ENCODE measurements at places on chromosomes 11 and 22. TPM values are rescaled to one million over a fixed set of nuclear protein-coding genes. Genes with fewer than 3 reads are reported as not detected.

- peak; percentile 68 for DNase-seq
These were observed 852 bp downstream of the TRAF6 start for GRCh38 chr11:36509201-36509639.

GRCh38 chr22:45996241-45997076 lies 19.5 kb upstream of the WNT7B start:
- peak; percentile 94 for DNase-seq

DNA sequence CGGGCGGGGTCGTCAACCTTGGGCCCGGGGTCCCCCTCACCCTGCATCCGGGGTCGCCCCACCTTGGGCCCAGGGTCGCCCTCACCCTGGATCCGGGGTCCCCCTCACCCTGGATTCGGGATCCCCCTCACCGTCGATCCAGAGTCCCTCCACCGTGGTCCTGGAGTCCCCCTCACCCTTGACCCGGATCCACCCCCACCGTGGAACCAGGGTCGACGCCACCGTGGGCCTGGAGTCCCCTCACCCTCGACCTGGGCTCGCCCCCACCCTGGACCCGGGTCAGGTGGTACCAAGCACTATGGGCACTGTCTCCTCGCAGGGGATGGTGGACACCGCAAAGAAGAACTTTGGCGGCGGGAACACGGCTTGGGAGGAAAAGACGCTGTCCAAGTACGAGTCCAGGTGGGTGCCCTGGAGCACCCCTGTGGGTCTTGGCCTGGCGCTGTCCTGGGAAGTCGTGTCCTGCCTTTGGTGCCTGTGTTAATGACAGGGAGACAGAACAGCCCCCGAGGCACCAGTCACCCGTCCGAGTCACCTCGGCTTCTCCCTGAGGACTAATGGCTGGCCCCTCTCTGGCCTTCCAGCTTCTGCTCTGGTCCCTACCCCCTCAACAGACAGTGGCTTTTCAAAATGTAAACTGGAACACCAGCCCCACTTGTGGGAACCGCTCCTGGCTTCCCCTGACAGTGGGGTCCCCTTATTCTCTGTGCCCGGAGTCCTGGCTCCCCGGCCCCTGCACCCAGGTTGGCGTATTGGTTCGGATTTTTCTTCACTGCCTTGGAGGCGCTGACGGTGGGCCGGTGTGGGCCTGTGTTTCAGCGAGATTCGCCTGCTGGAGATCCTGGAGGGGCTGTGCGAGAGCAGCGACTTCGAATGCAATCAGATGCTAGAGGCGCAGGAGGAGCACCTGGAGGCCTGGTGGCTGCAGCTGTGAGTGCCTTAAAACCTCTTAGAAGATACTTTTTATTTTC lies 762 bp downstream of the CRELD2 start:
- DNase-seq = no peak

GRCh38 chr11:111347723-111348115 lies 31.4 kb downstream of the POU2AF1 start:
- peak; percentile 90 for DNase-seq

- DNase-seq = no peak
These were observed 25.0 kb upstream of the HTR3A start for GRCh38 chr11:113949891-113950290.

DNA sequence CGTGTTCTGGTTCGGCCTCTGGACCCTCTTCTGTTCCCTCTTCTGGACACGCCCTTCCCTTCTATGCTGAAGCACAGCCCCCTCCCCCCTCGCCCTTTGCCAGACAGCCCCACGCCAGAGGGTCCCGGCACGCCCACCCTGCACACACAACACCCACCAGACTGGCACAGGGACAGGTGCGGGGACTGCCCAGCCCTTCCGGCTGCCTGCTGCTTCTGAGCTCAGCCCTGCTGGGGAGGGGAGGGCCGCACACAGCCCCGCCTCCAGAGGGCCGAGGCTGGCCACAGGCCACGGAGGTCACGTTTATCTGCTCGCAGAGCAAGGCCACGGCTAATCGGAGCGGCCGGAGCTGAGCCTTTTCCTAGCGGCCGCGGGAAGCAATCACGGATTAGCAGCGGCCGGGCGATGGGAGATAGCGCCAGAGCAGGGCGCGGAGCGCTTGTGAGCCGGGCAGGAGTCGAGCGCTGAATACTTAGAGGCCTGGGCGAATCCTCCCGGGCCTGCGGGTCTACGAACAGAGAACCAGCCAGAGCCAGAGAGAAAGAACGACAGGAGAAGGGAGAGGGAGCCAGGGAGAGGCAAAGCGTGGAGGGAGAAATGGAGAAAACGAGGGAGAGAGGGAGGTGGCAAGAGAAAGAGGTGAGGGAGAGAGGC lies 21.5 kb downstream of the OTUB1 start:
- peak; percentile 84 for DNase-seq

DNA sequence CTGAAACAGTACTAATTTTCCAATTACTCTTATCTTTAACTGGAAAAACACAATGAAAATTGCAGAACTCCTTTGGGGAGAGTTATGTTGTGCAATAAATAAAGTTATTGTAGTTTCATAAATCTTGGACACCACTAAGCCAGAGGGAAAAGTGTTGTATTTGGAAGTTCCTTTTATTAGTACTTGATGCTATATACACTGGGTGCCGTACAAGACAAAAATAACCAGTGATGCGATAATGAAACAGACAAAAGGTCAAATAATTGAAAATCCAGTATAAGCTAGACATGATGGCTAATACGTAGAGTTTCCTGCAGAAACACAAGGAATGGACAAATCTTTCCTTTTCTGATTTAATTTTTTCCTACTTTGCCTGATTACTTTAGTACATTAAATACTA lies 541.1 kb downstream of the ETS1 start:
- no peak for DNase-seq

DNA sequence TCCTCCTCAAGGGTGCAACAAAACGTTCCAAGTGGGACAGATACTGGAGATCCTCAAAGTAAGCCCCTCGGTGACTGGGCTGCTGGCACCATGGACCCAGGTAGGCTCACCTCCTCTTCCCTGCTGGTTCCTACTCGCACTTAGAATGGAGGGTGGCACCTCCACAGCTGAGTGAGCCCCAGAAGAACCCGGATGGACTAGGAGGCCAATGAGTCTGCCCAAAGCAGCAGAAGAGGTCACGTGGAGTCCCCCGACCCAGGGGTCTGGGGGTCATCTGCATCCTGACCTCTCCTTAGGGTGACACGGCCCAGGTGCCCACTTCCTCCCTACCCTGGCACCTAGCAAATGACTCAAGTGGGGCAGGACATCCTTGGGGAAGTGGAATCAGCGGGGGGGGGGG lies 4.4 kb downstream of the APOL1 start:
- no peak for DNase-seq

- DNase-seq = no peak
These were observed 384.4 kb downstream of the MIAT start for GRCh38 chr22:27041745-27042310.

DNA sequence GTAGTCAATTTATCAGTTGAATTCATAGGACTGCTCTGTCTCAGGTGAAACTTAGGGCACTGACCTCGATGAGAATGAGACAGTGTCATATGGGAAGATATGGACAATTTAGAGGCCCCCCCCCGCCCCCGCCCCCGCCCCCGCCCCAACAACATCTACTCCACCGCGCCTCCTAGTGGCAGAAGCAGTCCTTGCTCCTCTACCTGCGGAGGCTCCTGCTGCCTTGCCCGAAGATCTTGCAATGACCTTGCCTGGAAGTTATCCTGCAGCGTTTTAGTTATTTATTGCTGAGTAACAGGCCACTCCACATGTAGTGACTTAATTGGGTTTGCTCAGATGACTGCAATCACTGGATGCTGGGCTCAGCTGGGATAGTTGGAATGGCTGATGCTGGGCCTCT lies 15.2 kb downstream of the SERPINH1 start:
- DNase-seq = peak; percentile 63

DNA sequence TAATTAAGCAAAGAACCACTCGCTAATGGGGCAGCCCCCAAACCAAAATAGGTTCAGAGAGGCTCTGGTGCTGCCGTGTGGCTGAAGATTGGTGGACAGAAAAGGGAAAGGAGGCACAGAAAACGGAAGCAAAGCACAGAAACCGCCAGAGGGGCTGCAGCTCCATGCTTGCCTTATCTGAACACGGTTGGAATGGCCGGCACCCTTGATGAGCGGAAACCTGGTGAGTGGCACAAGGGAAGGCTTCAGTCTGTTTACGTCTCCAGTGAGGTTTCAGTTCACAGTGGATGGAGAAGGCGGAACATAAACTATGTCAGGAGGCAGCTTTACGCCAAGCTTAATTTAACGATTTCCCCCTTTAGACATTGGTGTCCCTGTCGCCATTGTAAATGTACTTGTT lies 5.2 kb upstream of the PRR33 start:
- DNase-seq = no peak

Gene MS4A4E
- total RNA-seq = not detected

Gene FAM181B
- not detected for total RNA-seq

Gene HIKESHI
- 49.4 TPM for total RNA-seq

Gene NDUFA6
- 56.3 TPM for total RNA-seq

Gene OR8A1
- total RNA-seq = not detected

Gene IL17REL
- not detected for total RNA-seq

Gene TRIM49
- not detected for total RNA-seq

Gene FAM83F
- total RNA-seq = not detected

Gene OR2D2
- 0.22 TPM for total RNA-seq

Gene VPREB1
- not detected for total RNA-seq
